ENCODE measurements at places on chromosomes 2 and 18.

DNA sequence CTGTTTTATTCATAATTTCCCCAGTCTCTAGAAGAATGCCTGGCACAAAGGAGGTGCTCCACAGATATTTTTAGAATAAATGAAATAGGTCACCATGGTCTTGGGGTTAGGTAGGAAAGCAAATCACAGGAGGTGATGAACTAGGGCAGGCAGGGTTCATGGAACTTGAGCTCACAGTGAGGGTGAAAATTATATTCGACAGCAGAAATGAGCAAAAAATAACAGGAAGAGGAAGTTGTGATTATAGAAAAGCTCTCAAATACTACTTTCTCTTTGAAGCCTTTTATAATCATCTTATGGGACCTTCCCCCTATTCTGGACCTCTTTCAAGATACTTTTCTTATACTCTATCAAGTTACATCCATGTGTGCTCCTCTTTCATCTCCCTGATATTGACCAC lies 4.5 kb upstream of the CREB1 start:
- no peak for DNase-seq

DNA sequence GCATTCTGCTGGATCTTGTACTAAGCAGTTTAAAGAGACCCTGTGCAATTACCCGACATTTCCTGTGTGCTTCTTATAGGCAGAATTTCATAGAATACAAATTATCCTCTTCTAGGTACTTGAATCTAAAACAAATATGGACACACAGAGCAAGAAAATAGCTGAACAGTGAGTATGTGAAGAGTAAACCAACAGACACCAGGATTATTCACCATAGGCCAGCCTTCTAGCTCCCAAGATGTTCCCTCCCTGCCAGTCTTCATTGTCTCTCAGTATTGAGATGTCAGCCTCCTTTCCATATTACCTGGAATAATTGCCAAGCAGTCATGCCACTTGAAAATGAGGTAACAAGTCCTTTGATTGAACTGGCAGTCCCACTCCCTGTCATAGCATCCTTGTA lies 187.1 kb downstream of the PTPRM start:
- DNase-seq: no peak

GRCh38 chr2:101249826-101250225 lies 2.9 kb upstream of the CNOT11 start:
- DNase-seq: no peak

- peak; percentile 74 for DNase-seq
Observed at GRCh38 chr2:226742347-226742746, 57.3 kb downstream of the IRS1 start.

- no peak for DNase-seq
Observed at GRCh38 chr2:120324933-120325332, 21.0 kb upstream of the INHBB start.

DNA sequence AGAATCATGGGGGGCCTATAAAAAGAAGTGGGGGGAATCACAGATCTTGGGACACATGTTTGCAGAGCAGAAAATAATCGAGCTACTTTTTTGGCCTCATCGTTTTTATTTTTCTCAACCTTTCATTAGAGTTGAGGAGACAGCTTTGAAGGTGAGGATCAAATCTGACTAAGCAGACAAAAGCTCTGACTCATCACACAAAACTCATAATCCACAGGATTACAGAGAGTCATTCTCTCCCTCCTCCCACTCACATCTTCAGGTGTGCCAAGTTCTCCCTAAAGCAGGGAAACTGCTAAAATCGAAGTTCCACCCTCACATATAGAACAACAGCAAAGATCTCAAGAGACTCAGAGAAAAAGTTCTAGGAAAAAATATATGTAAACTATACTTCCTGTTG lies 15.6 kb downstream of the BAZ2B start:
- no peak for DNase-seq

DNA sequence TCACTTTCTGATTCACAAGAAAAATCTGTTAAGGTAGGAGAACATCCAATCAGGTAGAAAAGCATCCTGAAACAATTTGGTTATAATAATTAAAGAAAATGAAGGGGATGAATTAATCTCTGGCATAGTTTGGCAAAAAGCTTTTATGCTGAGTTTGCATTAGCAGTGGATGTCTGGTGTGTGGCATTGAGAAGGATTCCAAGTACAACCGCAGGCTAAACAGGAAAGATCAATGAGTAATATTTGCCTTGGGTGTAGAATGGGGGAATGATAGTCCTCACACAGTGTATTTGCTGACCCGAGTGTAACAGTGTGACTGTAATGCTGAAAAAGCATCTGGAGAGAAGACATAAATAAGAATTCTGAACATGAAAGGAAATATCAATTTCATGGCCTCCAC lies 68.3 kb upstream of the SESTD1 start:
- peak; percentile 73 for DNase-seq

DNA sequence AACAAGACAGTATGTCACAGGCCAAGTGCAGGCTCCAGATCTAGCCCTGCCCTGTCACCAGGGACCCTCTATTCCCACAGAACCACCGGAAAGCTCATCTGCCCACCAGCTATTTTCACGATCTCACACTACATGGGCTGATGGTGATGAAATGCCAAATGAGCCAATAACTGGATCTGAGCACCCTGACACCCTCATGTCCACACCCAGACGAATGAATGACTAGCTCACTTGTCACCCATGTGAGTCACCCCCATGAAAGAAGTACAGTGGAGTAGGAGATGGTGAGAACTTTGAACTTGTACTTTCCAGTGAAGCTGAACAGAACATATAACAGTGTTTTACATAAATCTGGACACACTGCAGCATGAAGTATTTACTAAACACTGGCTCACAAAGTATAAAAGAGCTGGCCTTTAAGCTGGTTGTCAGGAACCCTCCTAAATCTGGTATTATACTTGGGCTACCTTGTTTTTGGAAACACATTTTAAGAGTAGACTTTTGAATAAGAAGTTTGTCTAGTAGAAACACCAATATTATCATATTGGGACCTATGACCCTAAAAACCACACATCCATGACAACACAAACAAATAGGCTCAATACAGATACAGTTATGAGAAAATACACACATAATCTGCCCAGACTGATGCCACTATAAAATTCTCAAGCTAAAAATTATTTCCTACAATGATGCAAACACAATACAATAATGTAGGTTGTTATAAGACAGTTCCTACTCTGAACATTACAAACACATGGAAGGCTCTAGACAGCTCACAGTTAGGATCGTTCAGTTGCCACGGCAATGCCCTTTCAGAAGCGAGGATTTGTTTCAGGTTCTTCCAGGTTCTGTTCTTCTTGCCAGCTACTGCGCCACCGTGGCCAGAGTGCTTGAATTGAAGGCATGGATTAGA lies 19.0 kb downstream of the INO80C start:
- peak; percentile 95 for DNase-seq

DNA sequence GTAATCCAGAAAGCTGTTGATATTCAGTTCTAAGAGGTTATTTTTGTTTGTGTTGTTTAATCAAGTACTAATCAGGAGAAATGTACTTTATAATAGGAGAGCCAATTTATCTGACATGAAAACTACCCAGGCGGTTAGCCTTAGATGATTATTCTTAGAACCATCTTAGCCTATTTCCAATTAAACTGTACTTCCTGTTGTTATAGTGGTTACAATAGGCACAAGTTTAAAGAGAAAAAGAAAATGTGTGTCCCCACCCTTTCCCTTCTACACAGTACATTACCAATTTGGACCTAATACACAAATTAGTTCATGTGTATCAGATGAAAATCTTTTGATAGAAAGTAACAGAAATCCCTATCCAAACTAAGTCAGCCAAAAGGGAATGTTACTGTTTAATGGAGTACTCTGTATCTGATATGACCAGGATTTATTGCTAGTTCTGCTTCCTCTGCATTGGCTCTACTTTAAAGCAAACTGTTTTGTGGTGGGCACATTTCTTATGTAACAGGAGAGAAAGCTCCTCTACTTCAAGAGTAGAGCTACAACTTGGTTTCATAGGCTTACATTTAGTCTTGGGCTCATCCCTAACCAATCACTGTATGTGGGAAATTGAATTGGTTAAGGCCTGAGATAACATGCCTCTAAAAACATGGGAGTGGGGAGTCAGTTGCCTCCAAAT lies 217.9 kb downstream of the UBE2E3 start:
- no peak for DNase-seq

- DNase-seq: no peak
Observed at GRCh38 chr2:142044197-142044596, 86.6 kb downstream of the LRP1B start.

- no peak for DNase-seq
Observed at GRCh38 chr2:129276978-129277584, 702.4 kb upstream of the RAB6C start.

GRCh38 chr2:25369876-25370275 lies 28.2 kb upstream of the DNMT3A start:
- DNase-seq: no peak

DNA sequence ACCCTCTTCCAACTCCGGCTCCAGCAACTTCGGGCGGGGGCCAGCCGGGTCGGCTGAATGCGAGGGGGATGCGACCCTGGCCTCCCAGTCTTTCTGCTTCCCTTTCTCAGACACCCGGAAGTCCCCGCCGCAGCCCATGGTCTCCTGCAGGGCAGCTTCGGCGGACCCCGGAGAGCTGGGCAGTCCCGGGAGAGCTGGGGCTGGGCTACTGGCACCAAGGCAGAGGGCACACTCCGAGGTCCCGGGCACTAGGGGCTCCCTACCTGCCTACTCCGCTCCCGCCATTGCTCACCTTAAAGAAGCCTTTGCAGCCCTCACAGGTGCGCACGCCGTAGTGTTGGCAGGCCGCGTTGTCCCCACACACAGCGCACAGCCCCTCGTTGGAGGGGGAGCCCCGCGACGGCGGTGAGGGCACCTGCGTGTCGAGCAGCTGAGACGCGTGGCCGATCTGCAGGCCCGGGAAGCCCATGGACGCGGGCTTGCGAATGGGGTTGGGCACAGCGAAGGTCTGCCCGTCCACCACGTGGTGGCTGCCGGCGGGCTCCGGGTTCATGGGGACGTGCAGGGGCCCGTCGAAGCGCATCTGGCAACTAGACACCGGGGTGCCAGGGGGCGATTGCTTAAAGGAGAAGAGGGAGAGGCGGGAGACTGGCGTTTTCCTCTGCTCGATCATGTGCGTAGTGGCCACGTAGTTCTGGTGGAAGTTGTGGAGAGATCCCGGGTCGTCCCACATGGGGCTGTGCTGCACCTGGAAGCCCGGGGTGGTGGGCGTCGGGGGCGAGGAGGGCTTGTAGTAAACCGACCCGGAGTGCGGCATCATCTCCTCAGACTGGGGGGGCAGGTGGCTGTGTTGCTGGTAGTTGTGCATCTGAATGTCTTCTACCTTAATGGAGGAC lies 3.2 kb downstream of the NR4A2 start:
- DNase-seq: no peak

GRCh38 chr2:173076581-173077345 lies 1.1 kb downstream of the MAP3K20 start:
- no peak for DNase-seq

GRCh38 chr2:222499226-222499625 lies 74.9 kb downstream of the SGPP2 start:
- no peak for DNase-seq

GRCh38 chr2:58479535-58480140 lies 238.5 kb upstream of the FANCL start:
- DNase-seq: no peak

DNA sequence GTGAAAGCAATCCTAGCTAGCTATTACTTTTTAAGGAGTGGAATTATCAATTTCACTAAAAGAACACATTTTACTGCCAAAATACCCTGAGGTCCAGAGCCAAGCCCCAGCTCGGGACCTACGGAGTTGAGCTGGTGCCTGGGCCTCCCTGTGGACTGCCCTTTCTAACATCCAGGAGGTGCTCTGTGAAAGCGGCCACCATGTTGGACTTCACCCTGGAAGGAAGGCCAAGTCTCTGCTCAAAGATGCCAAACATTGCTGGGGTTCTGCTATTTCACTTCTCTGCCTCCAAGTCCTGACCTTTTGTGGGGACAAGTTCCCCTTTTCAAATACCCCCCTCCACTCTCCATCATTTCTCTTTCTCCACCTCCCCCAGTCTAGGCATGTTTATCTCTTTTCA lies 498.7 kb upstream of the RAB6C start:
- no peak for DNase-seq

All from stromal cell of bone marrow (primary cell).